Fibroblast of the aortic adventitia (primary cell): ENCODE measurements at places on chromosomes 13 and 19. TPM values are rescaled to one million over a fixed set of nuclear protein-coding genes. Genes with fewer than 3 reads are reported as not detected.

The ZNF441 gene
- total RNA-seq: 7.3 and 10.9 TPM in 2 replicates

The PSG11 gene
- total RNA-seq: 0.09 TPM in 1 of 2 replicates, not detected in the other

GRCh38 chr13:64924401-64924800 lies 2305.7 kb downstream of the PCDH9 start:
- no peak for DNase-seq

The ZIC5 gene
- not detected in 2 replicates for total RNA-seq

DNA sequence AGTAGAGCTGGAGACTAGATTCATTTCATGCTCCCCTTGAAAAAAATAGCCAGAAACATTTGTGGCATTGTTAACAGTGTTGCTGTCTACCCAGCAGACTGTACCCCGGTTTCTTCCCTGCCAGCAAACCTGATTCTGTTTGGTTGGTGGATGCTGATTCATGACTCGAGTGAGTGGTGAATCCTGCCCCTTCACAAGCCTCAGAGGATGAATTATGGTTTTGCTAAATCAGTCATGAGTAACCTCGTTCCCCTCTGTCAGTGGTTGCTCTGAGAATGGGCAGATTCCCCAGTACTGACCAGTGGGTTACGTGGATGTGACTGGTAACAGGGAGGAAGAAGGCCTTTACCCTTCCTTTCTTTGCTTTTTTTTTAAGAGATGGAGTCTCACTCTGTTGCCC lies 10.1 kb downstream of the NLRP12 start:
- DNase-seq: peak; percentile 58

The MEIOSIN gene
- not detected in 2 replicates for total RNA-seq
